Left ventricle myocardium inferior (tissue), 1 donor: ENCODE measurements at places on chromosomes 7 and 10. TPM values are rescaled to one million over a fixed set of nuclear protein-coding genes. Genes with fewer than 3 reads are reported as not detected.
A peak's percentile ranks its signal among the peaks of the same experiment; 100 is the strongest.

- no peak for DNase-seq
Measured at GRCh38 chr10:86103391-86104101, 263.0 kb downstream of the GRID1 start.

GRCh38 chr7:115475761-115476385 lies 554.0 kb downstream of the MDFIC start:
- no peak for DNase-seq

The COL28A1 gene
- 1.9 TPM for total RNA-seq

- peak; percentile 48 for DNase-seq
Measured at GRCh38 chr10:5587151-5588079, 62.7 kb downstream of the CALML3 start.

- no peak for DNase-seq
Measured at GRCh38 chr10:128314686-128315085, 188.5 kb upstream of the MKI67 start.

DNA sequence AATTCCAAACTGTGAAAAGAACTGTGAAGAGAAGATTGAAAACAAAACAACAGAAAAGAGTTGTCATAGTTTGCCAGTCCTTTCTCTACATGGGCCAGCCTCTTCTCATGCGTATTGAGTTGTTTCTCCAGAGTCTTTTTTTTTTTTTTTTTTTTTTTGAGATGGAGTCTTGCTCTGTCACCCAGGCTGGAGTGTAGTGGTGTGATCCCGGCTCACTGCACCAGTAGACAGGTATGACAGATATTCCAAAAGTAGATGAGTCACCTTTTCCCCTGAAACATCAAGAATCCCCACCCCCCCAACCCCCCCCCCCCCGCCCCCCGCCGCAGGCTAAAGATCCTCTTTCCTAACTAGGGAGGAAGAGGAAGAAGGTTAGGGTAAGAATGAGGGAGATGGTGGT lies 15.6 kb upstream of the KMT2C start:
- no peak for DNase-seq

DNA sequence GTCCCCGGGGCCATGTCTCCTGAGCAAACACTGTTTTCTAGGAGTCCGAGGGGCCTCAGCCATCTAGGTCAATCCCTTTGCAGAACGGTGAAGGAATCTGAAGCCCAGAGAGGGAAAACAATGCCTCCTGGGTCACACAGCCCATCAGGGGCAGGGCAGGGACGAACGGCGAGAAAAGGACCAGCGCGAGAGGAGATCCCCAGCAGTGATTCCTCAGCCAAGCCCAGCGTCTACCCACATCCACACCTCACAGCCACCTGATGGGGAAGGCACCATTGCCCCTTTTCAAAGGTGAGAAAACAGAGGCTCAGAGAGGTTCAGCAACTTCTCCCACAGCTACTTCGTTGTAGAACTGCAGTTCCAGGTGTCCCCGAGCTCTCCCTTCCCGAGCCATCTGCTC lies 17.9 kb upstream of the PSMG3 start:
- DNase-seq: no peak

- DNase-seq: no peak
Measured at GRCh38 chr7:78063758-78064157, 265.2 kb downstream of the PHTF2 start.

The VWDE gene
- total RNA-seq: not detected

GRCh38 chr7:137006293-137006692 lies 137.8 kb downstream of the CHRM2 start:
- no peak for DNase-seq

DNA sequence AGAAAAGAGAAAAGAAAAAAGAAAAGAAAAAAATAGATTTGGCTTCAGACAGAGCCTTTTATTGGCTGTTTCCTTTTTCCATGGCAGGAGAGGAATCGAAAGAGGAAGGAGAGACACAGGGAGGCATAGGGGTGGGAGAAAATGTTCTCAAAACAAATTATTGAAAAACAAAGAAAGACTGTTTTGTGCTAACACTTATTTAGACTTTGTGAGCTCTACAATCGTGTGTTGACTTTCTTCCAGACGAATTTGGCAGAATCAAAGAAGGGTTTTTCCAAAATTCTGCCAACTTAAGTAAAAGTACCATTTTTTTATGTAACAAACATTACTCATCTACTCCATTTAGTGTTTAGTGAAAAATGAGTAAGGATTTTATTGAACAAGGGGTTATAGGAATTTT lies 982.2 kb downstream of the REEP3 start:
- no peak for DNase-seq

DNA sequence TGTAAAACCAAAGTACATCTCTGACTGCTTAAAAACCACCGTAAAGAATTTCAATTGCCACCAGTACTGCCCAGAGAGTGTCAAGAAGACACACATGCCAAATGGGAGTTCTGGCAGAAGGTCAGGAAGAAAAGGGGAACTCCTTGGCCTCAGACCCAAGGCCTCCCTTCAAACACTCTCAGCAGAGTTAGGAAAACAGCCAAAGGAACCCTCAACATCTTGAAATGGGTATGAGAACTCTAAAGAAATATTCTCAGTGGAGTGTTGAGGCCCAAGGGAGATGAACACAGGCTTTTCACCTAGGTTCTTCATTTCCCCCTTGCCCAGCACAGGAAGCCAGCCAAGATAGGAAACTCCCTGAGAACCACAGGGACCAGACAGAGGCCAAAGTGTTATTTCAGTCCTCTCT lies 96.1 kb upstream of the ASAH2 start:
- no peak for DNase-seq

GRCh38 chr10:422241-422640 lies 267.2 kb downstream of the DIP2C start:
- DNase-seq: no peak

- DNase-seq: no peak
Measured at GRCh38 chr7:22601003-22601402, 101.0 kb upstream of the STEAP1B start.

DNA sequence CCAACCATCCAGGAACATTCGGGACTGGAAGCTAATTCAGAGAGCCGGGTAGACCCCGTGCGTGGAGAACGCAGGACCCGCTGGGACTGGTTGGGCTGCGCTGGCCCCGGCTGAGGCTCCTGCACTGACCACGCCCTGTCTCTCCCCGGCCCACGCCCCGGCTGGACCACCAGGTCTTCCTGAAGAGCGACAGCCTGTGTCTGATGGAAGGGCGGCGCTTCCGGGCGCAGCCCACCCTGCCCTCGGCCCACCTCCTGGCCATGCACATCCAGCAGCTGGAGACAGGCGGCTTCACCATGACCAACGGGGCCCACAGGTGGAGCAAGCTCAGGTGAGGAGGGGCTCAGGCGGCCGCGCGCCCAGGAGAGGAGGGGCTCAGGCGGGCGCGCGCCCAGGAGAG lies 10.2 kb upstream of the UTF1 start:
- DNase-seq: no peak

DNA sequence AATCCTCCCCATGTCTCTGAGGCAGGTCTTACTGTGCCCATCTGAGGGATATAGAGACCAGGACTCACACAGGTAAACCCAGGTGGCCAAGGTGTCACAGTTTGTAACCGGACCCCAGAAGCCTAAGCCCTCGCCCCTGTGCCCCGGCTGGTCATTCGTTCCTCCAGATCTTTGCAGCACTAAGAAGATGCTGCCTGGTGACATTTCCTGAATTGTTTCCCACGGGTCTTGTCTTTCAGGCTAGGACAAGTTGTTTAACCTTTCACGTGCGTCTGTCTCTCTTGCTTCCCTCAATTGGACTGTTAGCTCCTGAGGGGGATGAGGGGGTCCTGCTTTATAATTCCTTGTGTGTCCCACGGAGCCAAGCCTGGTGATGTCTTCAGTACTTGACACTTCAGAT lies 158.0 kb downstream of the KCNMA1 start:
- DNase-seq: no peak
